Left ventricle myocardium inferior (tissue), 1 donor: ENCODE measurements at places on chromosomes 13 and 19. TPM values are rescaled to one million over a fixed set of nuclear protein-coding genes. Genes with fewer than 3 reads are reported as not detected.

The CAPN12 gene
- 0.22 TPM for total RNA-seq

DNA sequence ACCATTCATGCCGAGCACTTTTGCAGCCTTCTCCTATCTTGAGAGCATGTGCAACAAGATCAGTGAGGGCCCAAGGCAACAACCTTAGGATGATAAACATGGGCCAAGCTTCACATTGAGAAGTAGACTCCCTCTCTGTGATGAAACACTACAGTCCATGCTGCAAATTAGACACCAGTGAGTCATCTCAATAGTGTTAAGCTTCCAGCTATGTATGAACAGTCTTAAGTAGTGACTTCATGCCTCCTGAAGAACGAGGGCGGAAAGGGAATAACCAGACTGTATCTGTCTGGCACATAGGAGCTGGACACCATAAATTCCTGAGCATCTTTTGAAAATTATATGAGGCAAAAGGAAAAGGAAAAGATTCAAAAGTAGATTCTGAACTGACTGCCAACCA, 309.9 kb upstream of the SLITRK1 start:
- no peak for DNase-seq

The B3GNT3 gene
- not detected for total RNA-seq

DNA sequence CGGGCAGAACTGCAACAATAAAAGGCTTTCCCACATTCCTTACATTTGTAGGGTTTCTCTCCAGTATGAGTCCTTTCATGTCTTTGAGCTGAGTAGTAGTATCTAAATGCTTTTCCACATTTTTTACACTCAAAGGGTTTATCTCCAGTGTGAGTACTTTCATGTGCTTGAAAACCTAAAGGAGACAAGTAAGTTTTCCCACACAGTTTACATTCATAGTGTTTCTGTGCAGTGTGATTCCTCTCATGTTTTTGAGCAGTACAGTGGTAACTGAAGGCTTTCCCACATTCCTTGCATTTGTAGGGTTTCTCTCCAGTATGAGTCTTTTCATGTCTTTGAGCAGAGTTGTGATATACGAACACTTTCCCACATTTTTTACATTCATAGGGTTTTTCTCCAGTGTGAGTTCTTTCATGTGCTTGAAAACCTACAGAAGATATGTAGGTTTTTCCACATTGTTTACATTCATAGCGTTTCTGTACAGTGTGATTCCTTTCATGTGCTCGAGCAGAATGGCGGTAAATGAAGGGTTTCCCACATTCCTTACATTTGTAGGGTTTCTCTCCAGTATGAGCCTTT, 47.0 kb downstream of the ZNF44 start:
- no peak for DNase-seq

GRCh38 chr19:47703301-47703700, 9.9 kb upstream of the EHD2 start:
- DNase-seq: no peak

The SPRY2 gene
- total RNA-seq: 34.6 TPM

- DNase-seq: no peak
Measured at GRCh38 chr19:50513746-50514345, at the start of gene ASPDH. Gene ASPDH (minus strand): TSS chr19:50513913. CDS start chr19:50513823, 90 bp downstream.

The BEST2 gene
- total RNA-seq: not detected

DNA sequence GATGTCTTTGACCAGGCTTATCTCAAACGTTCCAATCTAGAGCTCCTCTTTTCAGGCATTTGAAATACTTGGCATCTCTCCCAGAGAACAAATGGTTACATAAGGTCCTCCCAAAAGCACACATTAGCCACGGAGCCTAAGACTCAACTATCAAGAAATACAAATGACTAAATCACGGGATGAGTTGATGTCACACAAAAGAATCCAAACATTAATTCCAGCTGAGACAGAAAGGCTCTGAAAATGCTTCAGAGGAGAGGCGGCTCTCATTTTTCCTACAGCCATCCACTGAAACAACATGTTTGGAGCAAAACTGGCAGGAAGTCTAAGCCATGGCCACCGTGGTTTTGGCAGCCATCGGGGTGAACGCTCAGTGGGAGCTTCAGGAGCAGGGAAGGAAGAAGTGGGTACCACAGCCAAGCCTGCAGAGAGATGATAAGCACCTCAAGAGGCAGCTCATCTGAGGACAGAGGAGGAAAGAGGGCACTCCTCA, 122.5 kb downstream of the STK24 start:
- DNase-seq: no peak
